ENCODE measurements at places on chromosomes 12 and 14.

DNA sequence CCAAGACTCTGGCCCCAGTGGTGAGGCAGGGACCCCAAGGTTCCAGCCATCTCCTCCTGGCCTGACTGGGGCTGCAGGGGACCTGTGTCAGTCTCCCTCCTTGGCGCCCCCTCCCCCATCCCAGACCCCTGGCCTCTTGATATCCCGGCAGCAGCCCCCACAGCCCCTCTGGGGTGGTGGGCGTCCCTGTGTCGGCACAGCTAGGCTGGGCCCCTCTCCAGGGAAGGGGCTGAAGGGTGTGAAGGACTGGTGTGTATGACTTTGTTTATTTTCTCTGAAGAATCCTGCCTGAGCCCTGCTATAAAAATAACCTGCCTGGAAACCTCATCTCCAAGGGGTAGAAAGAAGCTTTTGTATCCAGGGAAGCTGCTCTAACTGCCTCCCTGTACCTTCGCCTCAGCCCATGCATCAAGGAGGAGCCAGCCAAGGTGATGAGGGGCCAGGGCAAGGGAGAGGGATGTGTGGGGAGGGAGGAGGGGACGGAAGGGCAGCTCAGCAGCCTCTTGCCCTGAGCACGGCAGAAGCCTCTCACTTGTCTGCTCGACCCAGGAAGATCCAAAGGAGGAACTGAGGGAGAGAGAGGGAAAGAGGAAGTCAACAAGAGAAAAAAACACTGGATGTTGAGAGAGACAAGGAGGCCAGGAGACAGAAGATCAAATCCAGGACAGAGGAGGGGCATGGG lies 25.4 kb upstream of the COL2A1 start:
- DNase-seq = peak; percentile 74

DNA sequence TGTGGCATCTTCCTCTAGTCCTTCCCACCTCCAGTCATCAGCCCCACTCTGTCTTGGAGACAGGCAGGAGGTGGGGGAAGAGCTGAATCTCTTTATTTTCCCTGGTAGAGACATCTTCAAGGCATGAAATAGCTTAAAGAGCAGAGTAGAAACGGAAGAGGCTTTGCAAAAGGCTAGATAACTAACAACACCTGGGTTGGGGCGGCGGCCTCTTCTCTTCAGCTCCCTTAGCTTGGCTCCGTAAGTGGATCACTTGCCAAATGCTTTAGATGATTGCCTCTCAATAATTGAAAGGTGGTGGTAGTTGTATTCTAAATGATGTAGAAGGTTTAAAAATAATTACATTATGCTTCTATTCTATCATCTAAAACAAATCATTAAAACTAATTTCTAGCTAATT lies 36.1 kb downstream of the SSPN start:
- no peak for DNase-seq

DNA sequence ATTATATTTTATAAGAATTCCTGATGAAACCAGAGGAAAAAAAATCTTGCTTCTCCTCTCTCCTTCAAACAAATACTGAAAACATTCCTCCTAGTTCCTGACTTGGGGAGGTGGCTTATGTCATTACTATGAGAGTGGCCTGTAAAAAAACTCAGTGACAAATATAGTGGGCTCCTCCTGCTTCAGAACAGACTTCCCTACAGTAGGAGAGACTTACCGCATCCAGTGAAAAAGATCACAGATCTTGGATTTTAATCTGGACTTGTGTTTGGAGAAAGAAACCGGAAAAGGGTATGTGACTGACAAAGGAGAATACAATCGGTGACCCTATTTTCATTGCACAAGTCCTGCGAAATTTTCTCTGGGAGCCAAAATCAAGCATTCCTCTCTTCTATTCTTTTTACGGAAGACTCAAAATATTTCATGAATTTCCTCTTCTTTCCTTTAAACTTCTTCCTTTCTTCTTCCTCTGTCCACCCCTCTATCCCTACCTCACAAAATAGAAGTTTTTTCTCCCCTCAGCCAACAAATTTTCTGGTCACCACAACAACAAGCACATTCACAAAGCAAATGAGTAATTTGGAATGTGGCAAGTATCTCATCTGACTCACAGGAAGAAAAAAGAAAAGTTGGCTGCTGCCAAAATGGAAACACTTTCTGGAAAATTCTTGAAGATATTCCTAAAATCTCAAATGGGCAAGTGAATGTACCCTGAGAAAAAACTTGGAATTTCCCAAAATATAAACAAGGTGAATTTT lies 185.1 kb upstream of the CDKN3 start:
- no peak for DNase-seq

DNA sequence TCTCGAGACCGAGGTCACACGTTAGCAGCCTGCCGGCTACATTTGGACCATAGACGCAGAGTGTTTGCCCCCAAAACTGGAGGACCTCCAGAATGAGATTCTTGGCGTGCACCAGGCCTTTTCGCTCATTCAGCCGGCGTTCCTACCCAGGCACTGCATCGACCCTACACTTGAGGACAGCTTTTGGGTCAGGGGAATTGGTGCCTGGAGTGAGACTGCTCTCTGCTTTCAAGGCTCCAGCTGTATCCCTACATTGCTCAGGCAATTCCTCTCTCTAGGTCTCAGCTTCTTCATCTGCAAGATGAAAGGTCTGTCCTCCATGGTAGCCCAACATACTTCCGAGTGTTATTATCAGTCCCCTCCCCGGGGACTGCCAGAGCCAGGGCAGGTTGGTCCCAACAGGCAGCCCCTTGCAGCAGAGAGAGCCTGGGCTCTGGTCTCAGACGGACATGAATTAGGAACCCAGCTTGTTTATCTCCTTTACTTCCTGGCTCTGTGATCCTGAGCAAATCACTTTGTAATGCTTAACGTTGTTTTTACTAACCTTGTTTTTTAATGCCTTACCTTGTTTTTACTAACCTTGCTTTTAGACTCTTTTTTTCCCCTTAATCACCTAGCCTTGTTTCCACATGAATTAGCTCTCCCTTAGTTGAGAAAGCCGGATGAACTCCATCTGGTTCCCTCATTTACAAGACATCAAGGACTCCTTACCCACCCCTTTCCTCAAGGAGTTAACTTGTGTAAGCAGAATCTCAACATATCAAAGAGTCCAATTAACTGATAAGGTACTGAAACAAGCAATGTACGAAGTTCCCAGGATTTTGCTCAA lies 892 bp downstream of the TCHP start:
- peak; percentile 29 for DNase-seq

DNA sequence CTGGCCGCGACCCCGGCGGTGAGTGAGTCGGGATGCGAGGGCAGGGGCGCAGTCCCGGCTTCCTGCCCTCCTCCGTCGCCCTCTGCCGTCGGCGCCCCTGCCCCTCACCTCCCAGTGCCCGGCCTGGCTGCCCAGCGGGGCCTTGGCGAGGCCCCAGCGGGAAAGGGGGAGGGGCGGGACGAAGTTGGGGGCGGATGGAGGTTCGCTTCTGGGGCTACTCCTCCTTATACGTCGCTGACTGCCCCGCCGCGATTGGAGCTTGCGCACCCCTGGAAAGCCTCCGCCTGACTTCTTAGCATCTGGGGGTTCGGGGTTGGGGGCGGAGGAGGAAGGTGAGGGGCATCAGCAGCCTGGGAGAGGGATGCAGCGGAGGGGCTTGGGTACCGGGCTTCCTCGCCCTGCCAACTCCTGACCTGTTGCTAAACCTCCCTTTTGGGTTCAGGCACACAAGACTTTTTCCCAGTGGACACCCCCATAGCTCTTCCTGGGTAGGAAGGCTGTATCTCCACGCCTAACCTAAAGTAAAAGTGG lies 406 bp downstream of the TMEM263 start:
- no peak for DNase-seq

- DNase-seq = no peak
Measured at GRCh38 chr14:35826952-35827416, 846 bp downstream of the BRMS1L start.

DNA sequence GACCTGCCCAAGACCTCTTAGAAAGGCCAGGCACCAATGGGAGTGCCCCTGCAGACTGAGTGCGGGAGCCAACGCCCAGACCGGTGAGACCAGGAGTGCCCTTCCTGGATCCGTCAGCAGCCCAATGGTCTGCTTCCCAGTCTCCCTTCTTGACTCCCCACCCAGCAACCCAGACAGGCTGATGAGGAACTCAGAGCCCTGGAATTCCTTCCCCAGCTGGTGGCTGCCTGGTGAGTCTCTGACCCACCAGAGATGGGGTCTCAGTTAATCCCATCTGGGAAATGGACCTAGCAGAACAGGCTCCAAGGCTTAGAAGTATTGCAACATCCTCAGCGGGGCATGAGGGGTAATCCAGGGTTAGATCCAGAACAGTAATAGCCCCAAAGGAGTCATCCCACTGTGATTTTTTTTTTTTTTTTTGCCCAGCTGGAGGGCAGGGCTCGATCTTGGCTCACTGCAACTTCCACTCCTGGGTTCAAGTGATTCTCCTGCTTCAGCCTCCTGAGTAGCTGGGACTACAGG lies 1.5 kb upstream of the RASAL1 start:
- DNase-seq = no peak

- no peak for DNase-seq
Measured at GRCh38 chr12:111597831-111598636, 1.1 kb downstream of the ATXN2 start.

DNA sequence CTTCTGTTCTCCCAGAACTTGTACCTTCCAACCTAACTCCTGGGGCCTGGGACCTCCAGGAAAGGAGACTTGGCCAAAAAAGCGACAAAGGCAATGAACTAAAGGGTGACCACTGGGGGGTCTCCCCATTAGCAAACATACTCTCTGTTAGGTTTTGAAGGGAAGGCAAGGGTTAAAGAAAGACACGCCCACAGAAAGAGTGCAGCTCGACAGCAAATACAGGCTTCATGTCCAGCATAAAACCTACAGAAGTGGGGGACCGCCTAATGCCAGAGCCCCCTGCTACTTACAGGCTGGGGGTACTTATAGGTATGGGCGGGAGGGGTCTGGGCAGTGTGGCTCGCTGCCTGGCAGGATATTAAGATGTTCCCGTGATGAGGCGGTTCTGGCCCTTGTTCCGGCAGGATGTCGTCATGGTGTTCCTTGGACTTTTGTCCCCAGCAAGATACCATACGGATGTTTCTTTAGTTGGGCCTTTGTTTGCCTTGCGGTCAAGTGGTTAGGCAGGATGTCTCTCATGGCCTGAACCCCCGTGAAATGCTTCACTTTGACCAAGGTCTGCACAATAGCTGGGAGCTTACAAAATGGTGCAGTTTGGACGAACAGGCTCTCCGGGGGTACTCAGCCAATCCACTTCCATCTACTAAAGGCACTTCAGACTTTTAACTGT lies 53.4 kb downstream of the PRMT8 start:
- DNase-seq = no peak

DNA sequence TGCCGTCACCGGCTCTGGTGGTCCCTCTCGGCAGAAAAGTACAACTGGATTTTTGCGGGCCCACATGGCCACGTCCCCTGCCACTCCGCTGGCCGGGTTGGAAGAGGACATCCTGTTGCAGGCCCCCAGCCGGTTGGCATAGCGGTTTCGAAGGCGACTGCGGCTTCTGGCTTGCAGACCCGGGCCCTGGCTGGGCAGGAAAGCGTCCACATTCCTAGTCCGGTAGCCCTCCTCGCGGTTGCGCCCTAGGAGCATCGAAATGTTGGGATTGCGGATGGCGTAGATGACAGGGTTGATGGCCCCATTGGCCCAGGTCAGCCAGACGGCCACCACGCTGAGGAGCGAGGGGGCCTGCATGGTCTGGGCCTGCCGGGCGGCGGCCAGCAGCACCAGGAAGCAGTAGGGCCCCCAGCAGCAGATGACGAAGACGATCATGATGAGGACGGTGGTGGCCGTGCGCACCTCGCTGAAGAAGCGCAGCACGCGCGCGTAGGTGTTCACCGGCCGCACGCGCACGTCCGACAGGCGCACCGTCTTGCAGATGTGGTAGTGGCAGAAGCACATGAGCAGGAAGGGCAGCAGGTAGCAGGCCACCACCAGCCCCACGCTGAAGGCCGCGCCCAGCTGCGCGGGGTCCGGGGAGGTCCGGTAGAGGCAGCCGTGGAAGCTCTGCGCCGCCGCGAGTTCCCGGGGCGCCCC lies 1.2 kb downstream of the GPR135 start:
- DNase-seq = no peak

DNA sequence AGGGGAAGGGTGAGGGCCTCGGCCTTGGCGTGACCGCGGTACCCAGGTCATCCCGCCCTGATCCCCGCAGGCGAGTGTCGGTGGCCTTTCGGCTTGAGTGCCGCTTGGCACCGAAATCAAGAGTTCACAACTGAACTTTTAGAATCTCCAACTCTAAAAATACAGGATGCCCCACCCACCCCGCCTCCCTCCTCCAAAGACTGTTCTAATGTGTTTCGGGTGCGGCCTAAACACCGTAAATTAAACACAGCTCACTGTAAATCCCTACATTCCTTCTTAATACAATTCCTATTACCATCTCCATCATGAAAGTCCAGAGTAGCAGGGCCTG lies 11.4 kb downstream of the SCNN1A start:
- DNase-seq = no peak

DNA sequence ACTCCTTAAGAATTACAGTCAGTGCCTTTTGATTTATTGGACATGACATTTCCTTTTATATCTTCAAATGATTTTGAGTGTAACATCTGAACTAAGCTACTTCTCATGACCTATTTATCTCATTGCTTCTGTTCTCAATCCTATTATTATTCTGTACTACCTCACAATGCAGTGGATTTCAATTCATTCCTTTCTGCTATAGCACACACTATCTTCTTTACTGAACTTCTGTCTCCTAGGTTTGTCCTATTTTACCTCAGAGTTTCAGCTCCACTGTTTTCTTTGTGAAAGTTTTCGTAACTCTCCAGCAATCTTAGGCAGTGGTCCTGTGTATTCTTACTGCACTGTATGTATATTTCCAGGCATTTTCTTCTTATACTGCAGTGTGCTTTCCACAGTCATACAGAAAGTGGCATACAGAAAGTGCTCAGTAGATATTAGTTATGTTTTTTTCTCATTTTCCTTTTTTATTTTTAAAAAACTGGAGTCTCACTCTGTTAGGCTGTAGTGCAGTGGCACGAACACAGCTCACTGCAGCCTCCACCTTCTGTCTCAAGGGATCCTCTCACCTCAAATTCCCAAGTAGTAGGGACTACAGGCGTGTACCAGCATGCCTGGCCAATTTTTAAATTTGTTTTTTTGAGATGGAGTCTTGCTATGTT lies 368.6 kb upstream of the RGS6 start:
- DNase-seq = peak; percentile 45

DNA sequence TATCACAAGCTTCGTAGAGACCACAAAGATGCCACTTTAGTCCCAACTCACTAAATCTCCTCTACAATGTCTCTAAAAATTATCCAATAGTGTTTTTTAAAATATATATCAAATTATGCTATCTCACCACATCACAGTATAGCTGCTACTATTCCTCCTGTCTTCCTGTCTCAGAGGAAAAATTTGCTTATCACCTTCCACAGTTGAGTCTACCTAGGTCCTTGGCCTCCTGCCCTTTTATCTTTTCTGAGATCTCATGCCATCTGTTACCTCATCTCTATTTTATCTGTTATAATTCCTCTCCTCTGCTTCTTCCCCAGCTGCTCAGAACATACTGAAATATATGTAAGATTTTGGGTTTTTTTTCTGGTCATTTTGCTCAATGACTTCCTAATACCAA lies 568.2 kb downstream of the DIO2 start:
- DNase-seq = no peak

All from HAP-1 (cell line).